H1 (cell line): ENCODE measurements at places on chromosomes 12 and 14. TPM values are rescaled to one million over a fixed set of nuclear protein-coding genes. Genes with fewer than 3 reads are reported as not detected.

- no peak for DNase-seq
Measured at GRCh38 chr12:94748726-94749421, 98.5 kb upstream of the TMCC3 start.

DNA sequence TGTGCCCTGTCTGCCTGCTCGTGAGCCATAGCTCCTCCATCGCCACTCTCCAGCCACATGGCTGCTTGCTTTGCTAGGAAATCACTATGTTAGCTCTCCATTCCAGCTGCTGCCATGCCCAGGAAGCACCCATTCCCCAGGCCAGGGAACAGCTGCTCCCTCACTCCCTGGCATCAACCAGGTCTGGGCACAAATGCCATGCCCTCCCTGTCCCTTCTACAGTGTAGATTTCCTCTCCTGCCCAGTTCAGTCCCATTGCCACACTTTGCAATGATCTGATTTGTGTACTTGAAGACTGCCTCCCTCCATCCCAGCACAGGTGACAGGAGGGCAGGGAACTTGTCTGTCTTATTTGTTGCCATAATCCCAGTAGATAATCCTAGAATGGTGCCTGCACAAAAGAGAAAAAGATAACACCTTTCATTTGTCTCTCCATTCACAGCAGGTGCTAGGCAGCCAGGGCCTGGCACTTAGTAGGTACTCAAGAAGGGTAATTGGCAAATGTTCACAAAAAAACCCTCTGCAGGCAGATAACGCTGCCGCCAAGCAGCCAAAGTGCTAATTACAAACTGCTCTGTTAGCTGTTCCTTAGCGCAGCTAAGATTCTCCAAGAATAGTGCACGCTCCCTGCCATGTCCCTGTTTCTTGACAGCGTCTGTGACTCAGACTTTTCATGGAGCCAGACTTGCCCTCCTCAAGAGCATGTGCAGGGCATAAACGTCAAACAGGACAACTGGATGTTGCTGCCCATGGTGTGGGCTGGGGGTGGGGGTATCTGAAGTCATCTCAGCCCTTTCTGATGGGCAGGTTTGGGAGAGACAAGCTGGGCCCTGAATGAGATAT, 69.1 kb downstream of the ARL6IP4 start:
- DNase-seq = no peak

The GLIPR1L2 gene
- not detected in 2 replicates for total RNA-seq

DNA sequence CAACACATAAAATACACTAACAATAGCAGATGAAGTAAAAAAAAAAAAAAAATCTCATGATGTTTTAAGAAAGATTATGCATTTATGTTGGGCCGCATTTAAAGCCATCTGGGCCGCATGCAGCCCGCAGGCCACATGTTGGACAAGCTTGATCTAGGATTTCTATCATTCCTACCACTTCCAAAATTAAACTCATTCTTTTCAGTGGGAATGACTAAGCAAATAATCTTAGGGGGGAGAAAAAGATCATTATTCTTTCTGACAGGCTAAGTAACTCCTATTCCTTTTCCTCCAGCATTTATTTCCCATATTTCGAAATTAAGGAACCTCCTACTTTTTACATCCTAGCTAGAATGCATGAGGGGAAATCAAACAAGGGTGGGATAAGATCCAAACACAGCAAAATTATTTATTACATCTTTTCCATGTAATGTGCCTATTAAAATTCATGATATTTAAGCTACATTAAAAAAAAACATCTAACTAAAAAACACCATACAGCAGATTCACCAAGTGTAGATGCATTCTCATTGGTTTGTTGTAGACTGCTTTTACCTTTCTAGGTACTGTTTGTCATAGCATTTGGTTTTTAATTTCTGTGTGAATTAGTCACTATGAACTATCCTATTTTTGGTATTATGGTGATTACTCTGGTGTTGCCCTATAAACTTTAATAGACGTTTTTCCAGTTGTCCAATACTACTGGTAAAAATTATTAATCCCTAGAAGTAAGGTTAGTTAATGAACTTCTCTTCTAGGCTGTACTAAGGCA, 76.1 kb downstream of the RASSF8 start:
- DNase-seq = no peak

DNA sequence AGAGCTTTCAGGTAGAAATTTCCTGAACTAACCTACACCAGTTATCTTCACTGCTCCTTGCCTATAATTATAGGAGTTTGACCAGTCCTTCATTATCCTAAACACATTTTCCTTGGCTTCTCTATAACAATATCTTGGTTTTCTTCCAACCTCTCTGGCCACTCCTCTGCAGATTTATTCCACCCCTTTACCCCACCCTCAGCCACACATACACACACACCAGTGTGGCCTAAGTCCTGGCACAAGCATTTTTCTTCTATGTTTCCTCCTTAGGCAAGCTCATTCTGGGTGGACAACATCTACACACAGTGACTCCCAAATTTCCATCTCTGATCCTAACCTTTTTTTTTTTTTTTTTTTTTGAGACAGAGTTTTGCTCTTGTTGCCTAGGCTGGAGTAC, 25.1 kb downstream of the CDK17 start:
- no peak for DNase-seq

GRCh38 chr14:102138961-102139285, 774 bp upstream of the WDR20 start:
- no peak for DNase-seq

- DNase-seq = no peak
Measured at GRCh38 chr12:124716208-124717130, 147.2 kb downstream of the SCARB1 start.

DNA sequence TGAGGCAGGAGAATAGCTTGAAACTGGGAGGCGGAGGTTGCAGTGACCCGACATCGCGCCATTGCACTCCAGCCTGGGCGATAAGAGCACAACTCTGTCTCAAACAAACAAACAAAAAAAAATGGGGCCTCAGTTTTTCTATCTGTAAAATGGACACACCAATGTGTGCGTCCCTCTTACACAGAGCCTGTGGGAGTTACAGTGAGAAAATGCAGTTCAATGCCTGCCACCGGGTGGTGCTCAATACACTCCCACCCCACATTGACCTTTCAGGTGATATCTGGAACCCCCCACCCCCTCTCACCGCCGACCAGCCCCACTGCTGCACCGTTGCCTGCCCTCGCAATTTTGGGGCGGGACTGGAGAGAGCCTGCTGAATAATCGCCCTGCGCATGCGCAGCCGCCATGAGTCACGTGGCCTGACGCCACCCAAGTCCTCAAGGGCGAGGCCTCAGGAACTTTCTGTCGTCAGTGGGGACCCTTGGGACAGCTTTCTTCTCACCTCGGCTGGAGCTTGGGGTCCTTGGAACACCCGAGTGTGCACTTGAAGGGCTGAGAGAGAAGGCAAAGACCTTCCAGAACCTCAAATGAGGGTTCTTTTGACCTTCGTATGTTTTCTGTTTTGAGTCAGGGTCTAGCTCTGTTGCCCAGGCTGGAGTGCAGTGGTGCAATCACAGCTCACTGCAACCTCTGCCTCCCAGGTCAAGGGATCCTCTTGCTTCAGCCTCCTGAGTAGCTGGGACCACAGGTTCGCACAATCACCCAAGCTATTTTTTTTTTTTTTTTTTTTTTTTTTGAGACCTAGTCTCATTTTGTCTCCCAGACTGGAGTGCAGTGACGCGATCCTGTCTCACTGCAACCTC, 14.6 kb upstream of the CABP1 start:
- peak; percentile 51 for DNase-seq

The SDR9C7 gene
- not detected in 2 replicates for total RNA-seq

The BMP4 gene
- total RNA-seq = 5.4 and 5.9 TPM in 2 replicates
